ENCODE measurements at places on chromosomes 2 and 18.
A peak's percentile ranks its signal among the peaks of the same experiment; 100 is the strongest.

DNA sequence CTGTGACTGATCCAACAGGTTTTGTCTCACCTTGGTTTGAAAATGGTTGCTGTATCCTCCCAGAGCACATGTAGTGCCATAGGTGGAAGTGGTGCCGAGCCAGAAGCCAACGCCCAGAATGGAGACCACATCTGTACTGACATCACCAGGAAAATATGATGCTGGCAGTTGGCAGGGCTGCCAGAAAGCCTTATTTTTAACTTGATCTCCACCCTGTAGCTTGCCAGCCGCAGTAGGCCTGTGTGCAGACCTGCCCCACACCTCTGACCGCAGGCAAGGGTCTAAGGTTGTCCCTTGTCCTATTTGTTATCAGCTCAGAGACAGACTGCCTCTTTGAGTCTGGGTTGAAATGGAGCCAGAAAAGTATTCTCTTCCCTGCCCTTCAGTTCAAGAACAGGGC is 123.5 kb upstream of the EML6 start:
- DNase-seq, result no peak

DNA sequence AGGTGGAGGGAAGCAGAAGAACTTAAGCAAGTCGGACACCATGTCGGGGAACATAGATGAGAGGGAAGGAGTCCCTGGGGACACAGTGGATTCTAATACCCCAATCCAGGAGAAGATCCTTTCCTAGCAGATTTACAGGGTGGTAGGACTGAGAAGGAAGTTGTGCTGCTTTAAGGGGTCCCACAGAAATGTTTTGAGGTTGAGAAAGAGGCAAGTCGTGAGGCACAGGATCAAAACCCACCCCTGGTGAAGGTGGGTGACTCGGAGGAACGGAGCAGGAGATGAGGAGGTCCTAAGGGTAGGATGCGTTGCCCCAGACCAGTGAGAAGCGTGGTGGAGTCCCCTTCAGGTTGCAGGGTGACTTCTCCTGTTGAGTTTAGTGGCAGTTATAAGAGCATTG is 32.7 kb downstream of the DCDC2C start:
- no peak for DNase-seq

DNA sequence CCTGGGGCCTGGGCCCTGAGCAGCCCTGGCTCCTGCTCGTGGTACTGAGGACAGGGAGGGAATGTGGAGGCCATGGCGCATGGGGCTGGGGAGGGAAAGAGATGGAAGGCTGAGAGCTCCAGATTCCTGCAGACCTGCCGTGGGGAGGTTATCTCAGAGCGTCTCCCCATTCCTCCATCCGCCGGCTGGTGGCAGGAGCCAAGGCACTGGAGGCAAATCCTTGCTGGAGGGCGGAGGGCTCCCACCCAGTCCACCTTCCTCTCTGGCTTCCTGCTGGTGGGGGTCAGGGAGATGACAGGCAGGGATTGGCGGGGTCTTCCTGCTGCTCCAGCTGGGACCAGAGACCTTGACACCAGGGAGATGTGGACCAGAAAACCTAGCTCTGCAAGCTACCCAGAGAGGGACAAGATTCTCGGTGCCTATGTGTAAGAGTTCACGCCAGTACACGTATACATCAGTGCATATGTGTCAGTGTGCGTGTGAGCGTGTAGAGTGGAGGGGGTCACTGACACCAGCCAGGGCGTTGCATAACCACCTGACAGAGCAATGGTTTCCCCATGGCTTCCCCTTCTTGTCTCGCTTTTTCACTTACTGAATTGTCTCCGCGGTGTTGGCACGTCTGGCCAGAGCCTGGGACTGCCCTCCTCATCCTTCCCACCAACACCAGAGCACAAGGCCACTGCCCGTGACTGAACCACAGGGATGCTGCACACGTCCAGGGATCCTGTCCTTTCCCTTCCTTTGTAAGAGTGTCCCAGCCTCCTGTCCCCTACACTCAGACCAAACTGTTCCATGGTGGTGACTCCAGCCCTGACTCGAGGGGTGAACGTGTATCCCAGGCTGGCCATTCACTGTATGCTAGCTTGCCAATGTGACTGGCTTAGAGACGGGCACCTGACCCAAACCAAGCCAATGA is 15.8 kb upstream of the SEMA4C start:
- no peak for DNase-seq

- DNase-seq, result no peak
Observed at GRCh38 chr2:234099266-234099665, 48.8 kb downstream of the SPP2 start.

DNA sequence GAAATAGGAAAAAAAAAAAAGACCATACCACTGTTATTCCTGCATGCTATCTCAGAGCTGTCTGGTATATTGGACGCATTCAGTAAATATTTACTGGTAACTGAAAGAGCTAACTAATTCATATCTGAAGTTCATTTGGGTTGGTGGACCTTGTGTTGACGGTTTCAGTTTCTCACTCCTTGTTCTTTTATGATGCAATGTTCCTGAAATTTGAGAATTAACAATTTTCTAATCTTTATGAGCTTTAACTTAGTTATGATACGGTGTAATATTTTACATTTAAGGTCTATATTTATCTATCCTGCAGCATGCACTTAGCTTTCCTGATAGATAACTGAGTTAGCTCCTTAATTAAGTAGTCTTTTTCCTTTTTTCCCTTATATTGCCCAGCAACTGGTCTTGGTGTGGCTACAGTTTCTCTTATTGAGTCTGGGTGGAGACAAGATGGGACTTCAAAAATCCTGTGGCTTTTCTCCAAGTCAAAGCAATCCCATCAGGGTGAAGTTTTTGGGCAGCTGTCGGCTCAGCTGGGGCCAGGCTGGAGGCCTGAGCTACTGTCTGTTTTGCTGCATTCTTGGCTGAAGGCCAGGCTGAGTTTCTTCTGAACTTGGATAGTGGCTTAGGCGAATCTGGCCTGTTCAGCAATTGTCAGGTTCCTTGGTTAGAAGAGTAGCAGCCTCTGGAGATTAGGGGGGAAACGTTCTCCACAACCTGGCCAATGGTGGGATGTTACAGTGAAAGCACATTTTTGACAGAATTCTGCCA is 78.4 kb upstream of the MEX3C start:
- no peak for DNase-seq

DNA sequence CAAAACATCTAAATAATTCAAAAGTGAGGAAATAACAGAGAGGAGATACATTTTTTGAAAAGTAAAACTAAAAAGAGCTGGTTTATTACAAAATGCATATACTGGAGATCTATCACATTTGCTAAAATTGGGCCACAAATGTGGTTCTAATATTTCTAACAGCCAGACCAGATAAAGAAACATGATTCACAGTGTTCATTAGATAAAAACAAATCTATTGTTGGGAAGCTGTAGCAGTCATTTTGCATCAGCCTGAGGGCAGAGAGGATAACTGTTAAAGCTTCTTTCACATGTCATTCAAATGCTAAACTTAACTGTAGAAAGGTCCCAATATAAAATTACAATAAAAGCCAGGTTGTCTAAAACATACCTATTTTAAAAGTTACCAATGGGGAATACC is 148.3 kb downstream of the GULP1 start:
- DNase-seq, result no peak

- DNase-seq, result no peak
Observed at GRCh38 chr18:53152476-53152875, 812.5 kb downstream of the DCC start.

DNA sequence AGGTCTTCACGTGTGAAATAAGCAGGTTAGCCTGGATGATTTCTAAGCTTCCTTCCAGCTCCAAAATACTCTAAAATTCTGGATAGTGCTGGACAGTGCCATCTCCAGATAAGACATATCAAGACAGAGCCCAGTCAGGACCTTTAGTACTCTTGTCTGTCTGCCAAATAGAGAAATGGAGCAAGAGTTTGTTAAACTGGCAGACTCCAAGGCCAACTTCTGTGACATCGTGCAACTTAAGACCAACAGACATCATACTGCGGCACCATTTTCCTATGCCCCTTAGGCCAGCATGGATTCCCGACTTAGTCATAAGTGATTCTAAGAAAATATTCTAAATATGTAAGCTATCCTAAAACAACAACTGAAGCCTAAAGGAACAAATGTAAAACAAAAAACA is 118.6 kb downstream of the RBMS1 start:
- no peak for DNase-seq

DNA sequence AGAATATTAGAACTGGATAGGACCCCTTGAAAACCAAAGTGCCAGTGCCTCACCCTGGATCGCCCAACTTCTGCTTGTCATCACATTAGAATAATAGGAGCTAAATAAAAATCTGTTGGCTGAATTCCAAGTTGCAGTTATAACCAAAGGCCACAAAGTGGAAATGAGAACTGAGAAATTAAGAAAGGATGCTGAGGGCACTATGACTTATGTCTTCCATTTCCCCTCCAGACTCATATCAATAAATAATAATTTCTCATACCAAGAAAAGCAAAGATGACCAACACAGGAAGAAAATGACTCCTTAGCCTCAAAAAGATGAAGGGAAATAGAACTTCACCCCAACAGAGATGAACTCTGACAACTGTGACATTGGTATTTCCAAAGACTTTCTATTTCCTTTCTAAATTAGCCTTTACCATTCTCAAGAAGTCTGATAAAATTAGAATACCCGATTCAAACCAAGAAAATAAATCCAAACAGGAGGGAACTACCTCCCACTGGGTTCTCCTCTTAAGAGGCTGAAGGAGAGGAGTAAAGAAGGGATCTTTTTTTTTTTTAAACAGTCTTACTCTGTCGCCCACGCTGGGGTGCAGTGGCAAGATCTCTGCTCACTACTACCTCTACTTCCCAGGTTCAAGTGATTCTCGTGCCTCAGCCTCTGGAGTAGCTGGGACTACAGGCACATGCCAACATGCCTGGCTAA is 46.5 kb upstream of the EPG5 start:
- no peak for DNase-seq

GRCh38 chr18:8084160-8084559 is 517.0 kb downstream of the PTPRM start:
- DNase-seq, result no peak

GRCh38 chr2:121297217-121297830 is 12.3 kb upstream of the TFCP2L1 start:
- no peak for DNase-seq

GRCh38 chr2:197255543-197255942 is 55.0 kb downstream of the ANKRD44 start:
- peak; percentile 62 for DNase-seq

- DNase-seq, result no peak
Observed at GRCh38 chr2:9166579-9167377, 39.8 kb upstream of the ASAP2 start.

DNA sequence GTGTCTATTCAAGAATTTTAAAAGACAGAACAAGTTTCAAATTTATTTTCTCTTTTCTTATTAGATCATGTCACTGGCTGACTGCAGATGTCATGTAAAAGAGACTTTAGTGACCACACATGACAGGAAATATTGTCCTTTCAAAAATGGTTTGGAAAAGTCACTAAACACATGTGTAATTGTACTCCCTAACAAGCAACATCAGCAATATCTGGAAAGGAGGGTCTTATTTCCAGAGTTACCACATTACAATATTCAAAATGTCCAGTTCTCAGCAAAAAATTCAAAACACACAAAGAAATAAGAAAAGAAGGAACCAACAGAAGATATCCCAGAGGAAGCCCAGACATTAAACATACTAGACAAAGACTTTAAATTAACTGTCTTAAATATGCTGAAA is 197.1 kb downstream of the EN1 start:
- no peak for DNase-seq

GRCh38 chr2:16974688-16975087 is 309.1 kb upstream of the CYRIA start:
- no peak for DNase-seq

DNA sequence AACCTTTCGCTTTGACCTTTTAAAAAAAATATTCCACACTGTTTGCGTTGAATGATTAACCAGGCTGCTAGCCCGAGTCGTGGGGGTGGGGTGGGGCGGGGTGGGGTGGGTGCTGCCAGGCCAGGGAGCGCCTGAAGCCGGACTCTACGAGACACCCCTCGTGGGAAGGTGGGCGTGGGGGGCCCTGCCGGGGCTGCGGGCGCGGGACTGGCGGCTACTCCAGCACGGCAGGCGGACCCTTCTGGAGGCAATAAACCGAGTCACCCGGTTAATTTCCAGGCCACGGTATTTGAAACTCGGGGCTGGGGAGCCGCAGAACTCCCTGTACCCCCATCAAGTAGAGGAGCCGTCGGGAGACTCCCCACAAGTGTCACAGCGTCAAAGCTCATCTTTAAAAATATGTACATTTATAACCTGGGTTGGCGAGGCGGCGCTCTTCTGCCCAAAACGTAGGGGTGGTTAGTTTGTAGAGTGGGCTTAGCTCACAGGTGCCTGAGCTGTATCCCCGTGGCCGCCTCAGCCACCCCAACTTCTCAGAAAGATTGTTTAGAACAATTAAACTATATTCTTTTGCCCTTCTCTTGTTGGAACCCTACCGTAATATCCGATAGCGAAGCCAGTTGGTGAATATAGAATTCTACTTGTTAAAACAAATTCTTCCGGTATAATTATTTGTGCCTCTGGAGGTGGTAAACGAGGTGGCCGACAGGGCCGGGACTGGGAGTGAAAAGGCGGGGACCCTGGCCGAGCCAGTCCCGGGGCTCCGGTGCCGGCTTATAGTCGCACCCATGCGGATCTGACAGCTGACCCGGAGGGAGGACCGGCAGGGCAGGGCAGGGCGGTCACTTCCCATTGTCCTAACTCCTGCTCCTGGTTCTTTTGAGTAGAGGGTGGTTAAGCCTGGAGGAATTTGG is 1.4 kb downstream of the B3GNT2 start:
- DNase-seq, result peak; percentile 23

DNA sequence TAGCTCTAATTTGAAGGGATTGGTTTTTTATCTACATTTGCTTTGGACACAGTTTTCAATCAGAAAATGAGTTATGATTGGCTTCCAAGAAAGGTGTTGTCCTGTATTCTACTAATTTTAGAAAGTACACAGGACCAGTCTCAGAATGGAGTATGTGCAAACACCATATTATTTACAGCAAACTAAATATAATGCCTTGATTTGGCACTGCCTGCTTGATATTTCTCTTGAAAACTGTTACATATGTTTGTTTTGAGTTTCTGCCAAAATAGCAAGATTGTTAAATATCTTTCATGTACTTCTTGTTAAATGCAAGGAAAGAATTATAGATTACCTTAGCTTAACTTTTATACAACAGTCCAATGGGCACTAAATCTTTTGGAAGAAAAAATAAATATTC is 694.9 kb downstream of the KCNJ3 start:
- no peak for DNase-seq

DNA sequence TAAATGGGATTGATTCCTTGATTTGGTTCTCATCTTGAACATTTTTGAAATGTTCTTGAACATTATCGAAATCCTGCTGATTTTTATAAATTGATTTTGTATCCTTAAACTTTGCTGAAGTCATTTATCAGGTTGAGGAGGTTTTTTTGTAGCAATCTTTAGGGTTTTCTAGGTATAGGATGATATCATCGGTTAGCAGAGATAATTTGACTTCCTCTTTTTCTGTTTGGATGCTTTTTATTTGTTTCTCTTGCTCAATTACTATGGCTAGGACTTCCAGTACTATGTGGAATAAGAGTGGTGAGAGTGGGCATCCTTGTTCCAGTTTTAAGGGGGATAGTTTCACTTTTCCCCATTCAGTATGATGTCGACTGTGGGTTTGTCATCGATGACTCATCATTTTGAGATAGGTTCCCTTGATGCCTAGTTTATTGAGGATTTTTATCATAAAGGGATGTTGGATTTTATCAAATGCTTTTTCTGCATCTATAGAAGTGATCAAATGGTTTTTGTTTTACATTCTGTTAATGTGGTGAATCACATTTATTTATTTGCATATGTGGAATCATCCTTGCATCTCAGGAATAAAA is 201.5 kb upstream of the ZSWIM2 start:
- no peak for DNase-seq

- no peak for DNase-seq
Observed at GRCh38 chr2:25443766-25444165, 102.0 kb upstream of the DNMT3A start.

GRCh38 chr2:201267278-201268030 is 7.1 kb downstream of the CASP8 start:
- DNase-seq, result no peak

GRCh38 chr18:49170145-49170544 is 219.4 kb upstream of the SMAD7 start:
- no peak for DNase-seq
